ENCODE measurements at places on chromosomes 12 and 14.

- peak; percentile 82 for DNase-seq
Observed at GRCh38 chr12:57479376-57480115, at the start of gene ARHGAP9. ARHGAP9 (minus strand) TSS chr12:57479866; CDS start chr12:57479406, 460 bp downstream.

DNA sequence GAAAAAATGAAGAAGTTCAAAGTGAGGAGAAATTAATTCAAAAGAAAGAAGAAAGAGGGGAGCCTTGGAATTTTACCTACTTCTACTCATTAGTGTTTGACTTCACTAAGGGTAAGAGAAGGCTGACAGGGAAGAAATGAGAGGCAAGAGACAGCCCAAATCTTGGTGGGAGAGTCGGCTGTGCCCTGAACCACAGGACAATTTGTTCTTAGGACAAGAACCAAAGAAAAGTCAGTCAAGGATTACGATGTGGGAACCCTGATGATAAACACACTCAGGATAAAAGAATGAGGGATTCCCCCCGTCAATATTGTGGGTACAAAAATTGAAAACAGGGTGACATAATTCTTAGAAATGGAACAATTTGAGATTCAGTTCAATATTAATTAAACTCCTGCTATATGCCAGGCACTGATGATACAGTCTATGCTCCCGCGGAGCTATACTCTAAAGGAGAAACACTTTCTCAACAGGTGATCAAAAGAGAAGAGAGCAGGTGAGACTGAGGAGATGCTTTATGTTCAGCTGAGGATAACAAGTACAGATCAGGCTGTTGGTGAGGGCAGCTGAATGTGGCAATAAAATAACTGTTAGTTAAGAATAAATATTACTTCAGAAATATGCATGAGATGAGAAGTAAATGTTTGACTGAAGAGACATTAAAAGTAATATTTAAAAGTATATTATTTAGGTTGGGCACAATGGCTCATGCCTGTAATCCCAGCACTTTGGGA is 175.4 kb downstream of the SLC25A21 start:
- DNase-seq, result no peak

DNA sequence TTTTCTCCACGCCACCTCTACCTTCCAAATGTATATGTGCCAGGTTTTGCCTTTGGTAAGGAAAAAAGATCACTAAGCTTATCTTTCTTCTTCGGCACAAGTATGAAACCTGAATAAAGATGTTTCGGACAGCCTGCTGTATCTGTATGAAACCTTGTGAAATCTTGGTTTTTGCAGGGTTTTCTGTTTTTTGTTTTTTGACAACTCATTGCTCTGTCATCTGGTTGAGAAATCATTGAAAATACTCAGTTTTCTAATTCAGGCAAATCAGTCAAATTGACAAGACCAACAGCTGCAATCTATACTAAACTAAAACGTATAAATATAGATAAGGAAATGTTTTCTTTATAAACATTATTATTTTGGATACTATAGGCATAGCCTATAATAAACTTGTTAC is 63.1 kb upstream of the FGD4 start:
- DNase-seq, result no peak

- DNase-seq, result no peak
Observed at GRCh38 chr12:53133722-53134121, 30.4 kb downstream of the SOAT2 start.

DNA sequence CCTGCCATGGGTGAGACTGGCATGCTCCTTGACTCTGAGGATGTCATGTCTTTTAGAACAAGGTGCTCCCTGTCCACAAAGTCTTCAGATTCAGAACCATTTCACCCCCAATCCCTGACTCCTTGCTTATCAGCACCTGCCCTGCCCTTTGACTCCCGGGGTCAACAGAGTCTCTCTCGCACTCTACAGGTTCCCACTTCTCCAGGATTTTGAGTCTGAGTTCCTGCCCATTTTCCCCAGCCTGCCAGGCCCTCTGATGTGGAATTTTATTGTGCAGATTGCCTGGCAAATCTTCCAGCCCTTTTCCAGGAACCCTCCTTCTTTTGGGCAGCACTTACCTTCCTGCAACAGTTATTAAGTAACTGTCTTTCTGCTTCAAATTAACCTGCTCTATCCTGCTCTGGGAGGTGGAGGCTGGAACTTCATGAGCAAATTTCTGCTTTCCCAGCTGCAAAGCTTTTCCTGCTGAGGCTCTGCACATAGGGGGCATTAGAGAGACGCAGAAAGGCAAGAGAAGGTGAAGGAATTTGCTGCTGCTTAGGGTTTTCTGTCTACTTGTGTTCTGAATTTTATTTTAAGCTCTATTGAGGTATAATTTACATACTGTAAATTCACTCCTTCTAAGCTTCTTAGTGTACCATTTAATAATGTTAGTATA is 259.1 kb downstream of the PCNX1 start:
- DNase-seq, result no peak

GRCh38 chr14:83006121-83006670 is 1472.5 kb upstream of the SEL1L start:
- DNase-seq, result no peak

DNA sequence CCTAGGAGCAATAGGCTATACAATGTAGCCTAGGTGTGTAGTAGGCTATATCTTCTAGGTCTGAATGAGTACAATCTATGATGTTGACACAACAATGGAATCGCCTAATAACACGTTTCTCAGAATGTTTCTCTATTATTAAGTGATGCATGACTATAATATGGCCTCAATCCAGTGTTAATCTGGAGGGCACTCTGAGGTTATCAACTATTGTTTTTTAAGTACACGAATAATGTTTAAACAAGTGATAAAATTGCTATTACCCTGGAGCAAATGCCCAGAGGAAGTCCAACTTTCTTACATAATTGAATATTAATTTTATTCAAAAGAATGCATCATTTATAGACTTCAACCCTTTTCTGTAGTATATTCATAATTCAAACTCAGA is 16.4 kb upstream of the CNIH1 start:
- no peak for DNase-seq

DNA sequence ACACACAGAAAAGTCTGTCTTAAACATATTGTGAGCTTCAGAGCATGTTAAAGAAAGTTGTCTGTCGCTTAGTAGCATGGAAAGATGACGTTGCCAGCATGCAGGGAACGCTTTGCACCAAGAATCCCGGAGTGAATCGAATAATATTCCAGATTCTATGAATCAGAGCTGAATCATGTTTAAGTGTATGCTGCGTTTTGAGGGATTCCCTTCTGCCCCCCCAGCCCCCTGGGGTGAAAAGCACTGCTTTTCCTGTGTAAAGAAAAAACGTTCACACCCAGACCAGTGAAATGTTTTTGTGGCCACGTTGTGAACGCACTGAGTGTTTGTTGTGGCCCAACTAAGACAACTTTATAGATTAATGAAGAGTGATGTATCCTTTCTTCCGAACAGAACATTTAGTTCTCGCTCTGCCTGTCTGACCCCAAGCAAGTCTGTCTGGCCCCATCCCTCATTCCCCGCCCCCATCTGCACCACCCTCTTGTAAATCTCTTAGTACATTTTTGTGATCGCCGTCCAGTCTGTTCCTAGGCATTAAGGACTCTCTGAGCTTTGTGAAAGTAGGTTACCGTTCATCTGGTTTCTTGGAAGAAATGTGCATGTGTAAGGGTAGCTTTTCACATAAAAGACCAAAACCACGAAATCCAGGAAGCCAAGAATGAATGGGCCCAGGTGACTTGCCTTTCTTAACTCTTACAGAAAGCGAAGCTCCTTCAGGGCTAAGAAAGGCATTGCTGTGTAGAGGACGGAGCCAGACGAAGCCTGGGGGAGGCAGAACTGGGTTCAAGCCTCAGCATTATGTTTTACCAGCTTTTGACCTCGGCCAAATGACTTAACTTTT is 103.0 kb downstream of the SAMD4A start:
- peak; percentile 53 for DNase-seq

DNA sequence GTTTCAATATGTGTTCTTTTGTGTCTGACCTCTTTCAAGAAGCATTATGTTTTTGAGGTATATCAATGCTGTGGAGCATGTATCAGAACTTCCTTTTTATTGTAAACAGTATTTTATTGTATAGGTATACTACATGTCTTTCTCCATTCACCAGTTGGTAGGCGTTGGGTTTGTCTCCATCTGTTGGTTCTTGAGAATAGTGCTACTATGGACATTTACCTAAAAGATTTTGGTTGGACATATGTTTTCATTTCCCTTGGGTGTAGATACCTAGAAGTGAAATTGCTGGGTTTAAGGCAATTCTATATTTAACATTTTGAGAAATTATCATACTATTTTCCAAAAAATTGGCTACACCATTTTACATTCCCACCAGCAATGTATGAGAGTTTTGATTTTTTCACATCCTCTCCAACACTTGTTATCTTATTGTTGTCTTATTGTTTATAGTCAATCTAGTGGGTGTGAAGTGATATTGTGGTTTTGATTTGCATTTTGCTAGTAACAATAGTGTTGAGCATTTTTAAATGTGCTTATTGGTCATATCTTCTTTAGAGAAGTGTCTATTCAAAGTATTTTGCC is 409.2 kb downstream of the IPO8 start:
- no peak for DNase-seq

- DNase-seq, result no peak
Observed at GRCh38 chr12:113649256-113649830, 177.7 kb upstream of the LHX5 start.

GRCh38 chr12:32824596-32824995 is 68.9 kb upstream of the YARS2 start:
- DNase-seq, result no peak

DNA sequence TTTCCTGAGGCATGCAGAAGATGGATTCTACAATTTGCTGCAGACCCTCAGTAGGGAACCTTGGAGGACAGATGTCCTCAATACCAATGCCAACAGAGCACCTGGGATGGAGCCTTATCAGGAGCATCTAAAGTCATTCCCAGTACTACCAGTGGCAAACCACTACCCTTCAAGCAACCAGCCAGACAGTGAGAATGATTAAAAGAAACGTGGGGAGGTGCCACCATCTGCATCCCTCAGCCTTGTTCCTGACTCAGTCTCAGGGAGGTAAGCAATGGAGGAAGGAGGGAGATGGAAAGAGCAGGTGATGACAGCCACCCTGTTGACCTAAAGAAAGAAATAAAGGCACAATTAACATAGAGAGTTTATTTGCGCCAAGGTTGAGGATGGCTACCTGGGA is 175.2 kb upstream of the GRIN2B start:
- DNase-seq, result no peak

DNA sequence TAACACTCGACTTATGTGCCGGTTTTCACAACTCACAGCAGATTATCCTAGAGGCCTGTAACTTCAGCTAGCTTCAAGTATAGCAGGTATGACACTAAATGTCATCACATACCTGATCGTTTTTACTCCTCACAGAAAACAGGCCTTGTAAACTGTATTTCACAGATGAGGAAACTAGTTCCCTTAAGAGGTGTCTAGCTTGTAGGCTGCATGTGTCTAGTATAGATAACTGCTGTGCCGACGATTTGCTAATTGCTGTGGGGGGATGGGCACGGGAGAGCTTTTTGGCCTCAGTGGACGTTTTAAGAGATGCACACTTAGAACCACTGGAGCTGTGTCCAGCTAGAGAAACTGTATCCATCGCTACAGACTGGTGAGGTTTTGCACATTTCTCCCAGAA is 78.8 kb downstream of the PAPOLA start:
- DNase-seq, result no peak

- DNase-seq, result no peak
Observed at GRCh38 chr12:89950421-89950820, 241.8 kb upstream of the ATP2B1 start.

DNA sequence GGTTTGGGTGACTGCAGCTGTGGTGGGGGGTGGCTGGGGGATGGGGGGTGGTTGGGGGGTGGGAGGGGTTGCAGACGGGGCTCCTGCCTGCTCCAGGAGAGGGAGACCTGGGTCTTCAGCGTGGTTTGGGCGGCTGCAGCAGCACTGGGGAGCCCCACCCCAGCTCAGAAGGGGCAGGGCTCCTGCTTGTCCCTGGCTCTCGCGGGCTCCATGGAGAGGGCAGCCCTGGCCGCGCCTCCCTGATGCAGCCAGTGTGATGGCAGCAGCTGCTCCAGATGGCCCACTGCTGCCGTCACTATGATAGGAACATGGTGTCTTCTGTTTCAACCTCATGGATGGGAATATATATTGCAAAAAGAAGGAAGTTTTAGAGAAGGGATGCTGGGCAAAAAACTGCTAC is 22.9 kb downstream of the TRHDE start:
- no peak for DNase-seq

- DNase-seq, result no peak
Observed at GRCh38 chr12:57813111-57813970, 5.2 kb downstream of the AVIL start.

DNA sequence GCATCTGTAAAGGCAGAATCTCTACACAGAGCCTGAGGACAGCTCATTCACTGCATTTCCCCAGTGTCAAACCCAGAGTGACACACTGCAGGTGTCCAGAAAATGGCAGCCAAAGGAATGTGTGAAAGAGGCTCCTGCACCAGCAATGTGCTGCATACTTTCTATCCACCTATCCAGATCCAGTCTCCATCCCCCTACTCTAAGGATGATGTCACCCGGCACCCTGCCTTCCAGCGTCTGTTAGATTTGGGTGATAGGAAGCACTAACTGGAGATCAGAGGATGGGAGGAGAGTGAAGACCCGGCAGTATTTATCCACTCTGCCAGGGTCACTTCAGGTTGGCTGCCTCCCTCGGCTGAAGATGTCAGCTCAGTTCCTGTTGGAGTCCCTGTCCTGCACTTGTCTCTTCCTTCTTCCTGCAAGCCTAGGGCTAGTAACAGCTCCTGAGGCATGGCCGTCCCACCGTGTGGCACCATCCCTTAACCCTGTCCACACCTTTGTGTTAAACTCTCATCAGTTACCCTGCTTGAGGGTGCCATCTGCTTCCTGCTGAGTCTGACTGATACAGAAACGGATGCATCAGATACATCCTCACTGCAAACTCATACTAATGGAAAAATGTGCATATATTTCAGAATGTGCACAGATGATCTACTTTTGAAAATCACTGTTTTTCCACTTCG is 13.0 kb upstream of the GPR68 start:
- no peak for DNase-seq

DNA sequence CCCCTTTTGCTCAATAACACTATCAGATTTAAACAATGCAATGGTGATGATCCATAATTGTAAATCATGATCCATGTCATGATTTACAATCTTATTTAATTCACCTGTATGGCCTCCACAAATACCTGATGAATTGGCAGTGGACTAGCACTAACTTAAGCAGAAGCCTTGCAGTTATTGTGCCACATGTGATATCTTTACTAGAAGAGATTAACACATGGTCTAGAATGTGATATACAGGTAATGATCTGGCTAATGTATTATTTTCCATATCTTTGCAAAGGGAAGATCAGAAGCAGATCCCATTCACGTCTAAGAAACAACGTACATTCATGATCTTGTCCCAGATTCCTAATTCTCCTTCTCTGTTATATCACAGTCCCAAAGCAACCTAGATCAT is 66.0 kb downstream of the EGLN3 start:
- DNase-seq, result no peak

DNA sequence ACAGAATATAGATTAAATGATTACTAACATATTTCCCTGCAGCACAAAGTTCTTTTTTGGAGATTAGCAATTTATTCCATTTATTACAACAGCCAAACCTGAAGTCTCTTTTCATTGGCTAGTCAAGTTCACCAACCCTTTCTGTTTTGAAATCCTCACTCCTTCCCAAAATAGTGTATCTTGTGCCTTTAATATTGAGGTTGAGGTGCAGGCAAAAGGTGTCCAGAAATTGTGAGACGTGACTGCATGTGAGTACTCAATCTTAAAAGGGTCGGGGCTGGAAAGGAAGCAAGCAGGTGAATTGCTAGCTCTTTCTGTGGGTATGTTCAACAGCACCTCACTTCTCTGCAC is 11.1 kb upstream of the FOXN3 start:
- DNase-seq, result no peak
